Suppressor macrophage (primary cell): ENCODE measurements at places on chromosomes 5 and 9.

DNA sequence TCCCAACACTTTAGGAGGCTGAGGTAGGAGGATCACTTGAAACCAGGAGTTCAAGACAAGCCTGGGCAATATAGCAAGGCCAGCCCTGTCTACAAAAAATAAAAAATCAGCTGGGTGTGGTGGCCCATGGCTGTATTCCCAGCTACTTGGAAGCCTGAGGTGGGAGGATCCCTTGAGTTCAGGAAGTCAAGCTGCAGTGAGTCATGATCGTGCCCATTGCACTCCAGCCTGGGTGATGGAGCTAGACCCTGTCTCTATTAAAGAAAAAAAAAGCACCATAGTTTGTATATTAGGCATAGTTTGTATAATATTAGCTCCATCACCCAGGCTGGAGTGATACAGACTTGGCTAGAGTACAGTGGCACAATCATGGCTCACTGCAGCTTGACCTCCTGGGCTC, 9.6 kb upstream of the NME5 start:
- DNase-seq: peak; percentile 43

DNA sequence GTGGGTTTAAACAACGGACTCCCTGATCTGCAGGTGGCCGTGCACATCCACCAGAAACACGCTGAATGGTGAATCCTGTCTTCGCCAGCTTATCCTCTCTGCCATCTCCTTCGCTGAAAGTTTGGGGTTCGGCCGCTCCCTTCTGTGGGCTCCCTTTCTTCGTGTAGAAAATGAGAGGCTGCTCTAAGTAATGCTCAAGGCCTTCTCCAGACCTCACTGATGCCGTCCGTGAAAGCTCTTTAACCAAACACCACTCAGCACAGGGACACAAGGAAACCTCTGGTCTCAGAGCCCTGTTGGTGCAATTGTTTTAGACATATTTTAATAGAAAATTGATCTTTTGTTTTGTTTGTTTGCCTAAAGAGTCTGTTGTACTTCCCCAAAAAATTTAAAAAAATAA, 596.5 kb downstream of the IRX1 start:
- no peak for DNase-seq

DNA sequence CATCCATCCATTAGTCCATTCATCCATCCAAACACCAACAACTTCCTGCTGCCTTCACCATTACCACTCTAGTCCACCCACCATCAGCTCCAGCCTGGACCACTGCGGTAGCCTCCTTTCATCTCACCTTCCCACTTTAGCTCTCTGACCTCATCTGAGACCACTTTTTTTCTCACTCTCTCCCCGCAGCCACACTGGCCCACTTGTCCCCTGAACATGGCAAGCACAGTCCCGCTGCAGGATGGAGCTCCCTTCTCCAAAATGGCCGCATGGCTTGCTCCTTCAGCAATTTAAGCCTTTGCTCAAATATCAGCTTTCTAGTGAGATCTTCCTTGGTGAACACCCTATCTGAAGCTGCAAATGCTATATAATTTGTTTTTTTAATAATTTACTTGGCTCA, 11.1 kb downstream of the CSF1R start:
- DNase-seq: no peak

- DNase-seq: peak; percentile 46
Observed at GRCh38 chr5:94376672-94377345, 241.6 kb downstream of the KIAA0825 start.

- DNase-seq: peak; percentile 2
Observed at GRCh38 chr9:123599781-123600180, 243.8 kb downstream of the CRB2 start.

GRCh38 chr5:164052536-164053093, 547.2 kb downstream of the MAT2B start:
- DNase-seq: no peak

DNA sequence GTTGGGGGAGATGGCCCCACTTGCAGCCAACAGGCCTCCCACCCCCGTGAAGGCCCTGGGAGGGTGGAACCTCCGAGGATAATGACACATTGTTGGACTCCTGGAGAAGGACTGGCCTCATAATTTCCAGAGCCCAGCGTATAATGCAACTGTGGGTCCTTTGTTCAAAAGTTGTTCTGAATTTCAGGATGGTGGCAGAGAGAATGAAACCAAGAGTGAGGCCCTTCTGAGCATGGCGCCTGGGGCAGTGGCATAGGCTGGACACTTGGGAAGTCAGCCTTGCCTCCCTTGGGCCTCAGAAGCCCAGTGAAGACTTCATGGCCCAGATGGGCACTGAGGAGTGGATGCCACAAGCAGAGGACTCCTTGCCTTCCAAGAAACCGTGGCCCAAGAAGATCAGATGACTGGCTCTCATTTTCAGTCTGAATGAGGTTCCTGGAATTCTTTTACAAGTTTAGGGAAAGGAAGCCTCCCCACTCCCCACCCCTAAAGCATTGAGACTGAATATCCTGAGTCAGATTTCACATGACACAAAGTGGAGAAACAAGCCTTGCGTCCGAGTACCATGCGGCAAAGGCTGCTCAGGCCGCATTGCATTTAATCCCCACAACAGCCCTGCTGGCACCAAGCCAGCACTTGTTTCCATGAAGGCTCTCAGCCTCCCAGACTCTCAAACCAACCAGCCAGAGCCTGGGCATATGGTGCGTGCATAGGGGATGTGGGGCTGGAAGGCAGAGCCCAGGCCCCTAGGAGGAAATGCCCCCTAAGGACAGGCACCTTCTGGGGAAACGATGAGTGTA, 96.7 kb upstream of the SMIM23 start:
- no peak for DNase-seq

DNA sequence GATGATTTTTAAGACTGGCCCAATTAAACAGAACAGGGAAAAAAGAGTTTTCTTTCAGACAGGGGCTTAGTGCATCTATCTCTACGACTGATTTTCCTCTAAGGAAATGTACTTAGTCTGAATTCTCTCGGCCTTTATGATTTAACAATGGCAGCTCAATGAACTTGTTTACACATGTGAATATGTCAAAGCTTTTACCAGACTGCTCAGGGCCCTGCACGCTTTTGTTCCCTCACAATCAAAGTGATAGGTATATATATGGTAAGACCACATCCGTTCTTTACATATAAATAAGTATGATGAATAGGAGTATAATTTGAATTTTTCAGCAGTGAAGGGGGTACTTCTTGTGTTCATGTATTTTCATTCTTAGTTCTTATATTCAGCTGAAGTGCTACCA, 27.6 kb downstream of the LEAP2 start:
- no peak for DNase-seq

GRCh38 chr5:110838961-110839360, 100.2 kb downstream of the SLC25A46 start:
- no peak for DNase-seq

GRCh38 chr5:125277494-125278154, 531.2 kb upstream of the ZNF608 start:
- DNase-seq: no peak

GRCh38 chr9:134487066-134487710, 154.4 kb upstream of the COL5A1 start:
- no peak for DNase-seq

GRCh38 chr9:72292256-72292682, 72.7 kb downstream of the ZFAND5 start:
- DNase-seq: peak; percentile 84

DNA sequence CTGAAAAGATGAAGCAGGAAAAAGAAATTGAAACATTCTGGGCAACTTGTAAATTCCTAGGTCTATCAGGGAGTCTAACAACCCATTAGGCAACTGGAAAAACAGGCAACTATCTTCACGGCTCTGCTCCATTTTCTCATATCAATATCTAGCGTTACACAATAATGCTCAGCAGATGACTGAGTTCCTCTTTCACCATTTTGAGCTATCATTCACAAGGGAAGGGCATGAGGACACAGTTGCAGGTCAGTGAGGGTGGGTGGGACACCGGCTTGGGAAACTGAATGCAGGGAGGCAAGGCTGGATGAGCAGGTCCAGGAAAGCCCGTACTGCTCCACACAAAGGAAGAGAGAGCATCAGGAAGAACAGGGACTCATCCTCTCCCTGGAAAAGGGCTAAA, 67.0 kb downstream of the FRMD3 start:
- peak; percentile 82 for DNase-seq

DNA sequence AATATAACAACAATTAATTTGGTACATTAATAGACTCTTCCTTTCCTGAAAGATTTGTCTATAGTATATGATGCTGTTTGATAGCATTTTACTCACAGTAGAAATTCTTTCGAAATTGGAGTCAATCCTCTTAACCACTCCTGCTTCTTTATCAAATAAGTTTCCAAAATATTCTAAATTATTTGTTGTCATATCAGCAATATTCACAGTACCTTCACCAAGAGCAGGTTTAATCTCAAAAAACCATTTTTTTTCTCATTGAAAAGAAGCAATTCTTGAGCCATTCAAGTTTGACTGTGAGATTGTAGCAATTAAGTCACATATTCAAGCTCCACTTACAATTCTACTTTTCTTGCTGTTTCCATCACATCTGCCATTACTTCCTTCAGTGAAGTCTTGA, 83.5 kb upstream of the PRR16 start:
- DNase-seq: no peak

DNA sequence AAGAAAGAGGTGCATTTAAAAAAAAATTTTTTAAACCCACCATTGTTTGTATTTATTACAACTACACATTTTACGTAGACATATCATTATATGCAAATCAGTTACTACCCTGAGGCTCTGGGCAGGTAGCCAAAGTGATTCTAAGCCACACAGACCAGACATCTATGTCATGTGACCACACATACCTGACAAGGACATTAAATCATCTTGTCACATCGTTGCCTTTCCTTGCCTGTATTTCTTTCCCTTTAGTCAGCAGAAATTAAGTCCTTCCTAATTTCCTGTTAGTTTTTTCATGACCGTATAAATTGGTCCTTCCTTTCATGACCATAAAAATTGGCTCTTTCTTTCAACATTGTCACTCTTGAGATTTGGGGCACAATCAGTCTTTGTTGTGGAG, 134.2 kb upstream of the MARCHF11 start:
- no peak for DNase-seq

DNA sequence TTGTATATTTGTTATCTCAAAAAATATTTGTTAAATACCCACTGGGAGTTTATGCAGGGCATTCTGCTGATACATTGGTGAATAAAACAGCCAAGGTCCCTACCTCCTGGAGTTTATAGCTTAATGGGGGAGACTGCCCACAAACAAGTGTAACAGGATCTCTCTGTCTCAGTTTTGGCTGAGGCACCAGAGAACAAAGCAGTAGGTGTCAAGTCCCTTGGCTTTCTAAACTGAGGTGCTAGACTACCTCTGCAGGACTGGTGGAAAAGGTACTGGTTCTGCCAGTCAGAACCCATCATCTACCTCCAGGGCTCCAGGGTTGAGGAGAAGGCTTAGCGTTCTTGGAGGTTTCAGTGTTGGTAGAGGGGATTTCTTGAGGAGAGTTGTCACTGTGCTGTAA, 188.4 kb upstream of the ELL2 start:
- DNase-seq: no peak

DNA sequence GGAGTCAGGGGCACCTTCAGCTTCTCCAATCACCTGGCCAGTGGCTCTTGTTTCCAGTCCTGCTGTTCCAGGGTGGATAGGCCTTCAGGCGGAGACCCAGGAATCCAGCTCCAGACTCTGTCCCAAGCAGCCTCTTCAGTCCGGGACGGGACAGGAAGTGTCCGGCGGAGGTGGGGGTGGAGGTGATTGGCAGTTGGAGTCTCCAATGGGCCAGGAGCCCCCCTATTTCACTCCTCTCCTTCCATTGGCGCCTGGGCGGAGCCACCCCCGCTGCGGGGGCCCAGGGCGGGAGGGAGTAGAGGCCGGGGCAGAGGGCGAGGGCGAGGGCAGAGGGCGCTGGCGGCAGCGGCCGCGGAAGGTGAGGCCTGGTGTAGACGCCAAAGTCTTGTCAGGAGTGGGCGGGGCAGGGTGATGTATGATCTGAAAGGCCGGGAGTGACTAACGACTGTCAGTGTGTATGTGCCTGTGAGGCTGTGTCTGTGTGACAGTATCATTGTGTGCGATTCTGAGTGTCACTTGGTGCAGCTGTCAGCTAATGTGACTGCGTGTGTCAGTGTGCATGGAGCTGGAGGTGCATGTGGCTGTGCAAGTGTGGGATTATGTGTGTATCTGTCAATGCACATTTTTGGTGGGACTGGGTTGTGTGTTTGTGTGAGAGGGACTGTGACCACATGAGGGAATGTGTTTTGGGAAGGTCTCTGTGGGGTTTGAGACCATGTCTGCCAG, at the start of gene IL11RA:
Gene IL11RA (plus strand): TSS at position 310 of the 726 bp plus-strand sequence. CDS start 3,033 bp downstream, outside the sequence.
- peak; percentile 74 for DNase-seq

- no peak for DNase-seq
Observed at GRCh38 chr9:89879276-89879675, 274.5 kb downstream of the GADD45G start.

GRCh38 chr9:75239176-75239575, 150.9 kb downstream of the OSTF1 start:
- DNase-seq: peak; percentile 58

DNA sequence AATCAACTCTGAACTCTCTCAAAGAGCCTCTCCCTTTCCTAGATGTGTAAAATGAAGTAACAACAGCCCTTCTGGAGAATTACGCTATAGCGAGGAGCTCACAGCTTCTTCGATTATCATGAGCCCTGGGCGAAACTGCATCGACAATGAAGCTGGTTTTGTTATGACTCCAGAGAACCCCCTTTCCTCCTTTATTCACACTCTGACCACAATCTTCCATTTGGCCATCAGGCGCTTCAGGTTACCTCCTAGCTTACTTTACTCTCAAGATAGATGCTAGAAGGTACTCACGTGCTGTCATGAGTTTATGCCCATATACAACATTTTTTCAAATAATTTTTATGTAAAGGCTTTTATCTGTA, 362.7 kb upstream of the RFX3 start:
- DNase-seq: no peak

- DNase-seq: no peak
Observed at GRCh38 chr5:34039398-34040157, 3.4 kb downstream of the C1QTNF3 start.

DNA sequence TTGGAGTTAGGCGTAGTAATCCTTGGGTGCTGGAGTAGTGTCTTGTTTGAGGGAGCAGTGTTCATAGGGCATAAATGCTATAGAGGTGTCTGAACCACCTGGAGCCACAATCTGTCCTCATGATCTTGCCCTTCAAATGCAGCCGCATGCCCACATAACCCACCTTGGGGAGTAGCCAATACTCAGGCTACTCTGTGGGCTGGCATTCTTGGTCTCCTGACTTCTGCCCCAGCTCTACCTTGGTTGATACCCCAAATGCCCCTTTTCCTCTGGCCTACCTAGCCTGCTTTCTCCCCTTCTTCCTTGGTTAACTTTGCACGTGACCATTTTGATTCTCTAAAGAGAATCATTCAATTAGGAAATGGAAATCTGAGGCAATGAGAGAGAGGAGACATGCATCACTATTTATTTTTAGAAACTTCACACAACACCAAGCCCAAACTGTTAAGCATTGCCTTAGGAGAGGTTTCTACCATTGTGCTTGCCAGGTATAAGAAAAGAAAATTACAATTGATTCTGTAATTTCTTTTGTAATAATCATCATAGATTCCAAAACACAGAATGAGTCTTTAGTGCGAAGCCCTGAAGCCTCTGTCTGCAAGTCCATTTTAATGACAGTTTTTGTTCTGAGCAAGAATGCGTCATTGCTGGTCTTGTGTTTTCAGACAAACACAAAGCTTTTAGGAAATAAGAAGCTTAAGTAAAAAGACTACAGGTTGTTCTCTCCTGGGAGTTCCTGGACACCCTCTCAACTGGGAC, 135.2 kb downstream of the C9orf152 start:
- no peak for DNase-seq

- DNase-seq: no peak
Observed at GRCh38 chr5:153460421-153460820, 30.0 kb upstream of the GRIA1 start.
